ENCODE measurements at places on chromosomes 5 and 9. TPM values are rescaled to one million over a fixed set of nuclear protein-coding genes. Genes with fewer than 3 reads are reported as not detected.

- no peak for DNase-seq
Observed at GRCh38 chr9:105244734-105245028, 230 bp downstream of the SLC44A1 start.

LCN9 gene
- not detected for total RNA-seq

CXCL14 gene
- 1.2 TPM for total RNA-seq

GRCh38 chr5:116569999-116570398, 4.6 kb downstream of the SEMA6A start:
- no peak for DNase-seq

KCNV2 gene
- total RNA-seq, result not detected

- no peak for DNase-seq
Observed at GRCh38 chr9:764105-764524, 77.4 kb upstream of the DMRT1 start.

PWWP2A gene
- 11.7 TPM for total RNA-seq

HAVCR2 gene
- 1.7 TPM for total RNA-seq

DNA sequence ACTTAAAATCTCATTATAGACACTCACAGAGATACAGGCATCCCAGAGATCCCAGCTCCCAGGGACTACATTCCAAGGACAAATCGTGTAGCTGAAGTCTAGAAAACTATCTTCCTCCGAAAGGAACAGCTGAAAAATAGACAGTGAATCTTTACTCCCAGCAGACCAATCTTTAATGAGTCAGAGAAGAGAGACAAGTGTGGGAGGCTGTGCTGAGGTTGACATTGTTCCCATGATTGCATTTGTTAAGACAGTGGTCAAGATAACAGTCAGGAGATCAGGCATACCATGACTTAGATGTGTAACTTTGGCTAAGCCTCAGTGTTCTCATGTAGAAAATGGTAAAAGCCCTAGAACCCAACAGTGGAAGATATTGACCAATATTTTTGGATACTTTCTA, 120.7 kb downstream of the PAPPA start:
- no peak for DNase-seq

- no peak for DNase-seq
Observed at GRCh38 chr5:169149317-169149716, 151.6 kb downstream of the SLIT3 start.

QRFP gene
- not detected for total RNA-seq

GRCh38 chr9:133741716-133742115, 3.6 kb upstream of the SARDH start:
- no peak for DNase-seq

IQGAP2 gene
- total RNA-seq, result 7.9 TPM

GRCh38 chr5:115696141-115696650, 70.4 kb upstream of the TMED7 start:
- DNase-seq, result no peak

DNA sequence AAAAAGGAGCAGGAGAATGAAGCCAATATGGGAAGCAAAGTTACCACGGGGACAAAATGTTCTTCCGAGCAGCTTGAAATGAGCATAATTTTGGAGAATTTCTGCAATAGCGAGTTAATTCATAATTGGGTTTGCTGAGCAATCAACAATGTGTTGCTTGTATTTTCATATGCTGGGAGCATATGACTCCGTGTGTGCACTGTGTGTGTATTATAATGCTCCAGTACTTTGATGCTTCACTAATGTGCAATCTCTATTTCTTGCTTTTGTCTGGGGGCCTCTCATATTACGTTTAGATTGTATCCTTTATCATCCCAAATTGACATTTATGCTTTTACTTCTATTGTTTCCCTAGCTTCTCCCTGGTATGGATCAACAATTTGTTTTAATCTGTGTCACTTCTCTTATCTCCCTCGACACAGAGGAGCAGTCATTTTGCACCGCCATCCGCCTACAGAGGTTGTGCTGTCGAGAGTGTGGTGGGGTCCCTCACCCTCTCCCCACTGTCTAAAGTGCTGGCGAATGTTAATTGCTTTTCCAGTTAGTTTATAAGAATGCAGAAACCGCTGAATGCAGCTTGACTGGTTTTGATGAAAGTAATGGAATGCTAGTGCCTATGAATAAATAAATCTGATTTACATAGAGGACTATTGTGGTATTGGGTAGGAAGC, 372.5 kb upstream of the WWC1 start:
- no peak for DNase-seq

- DNase-seq, result no peak
Observed at GRCh38 chr5:88388476-88389337, 120.1 kb upstream of the TMEM161B start.
